ENCODE measurements at places on chromosomes 16 and 17.

- no peaks in the 10 kb centered on the region for H3K27me3 ChIP-seq
- no peaks in the 10 kb centered on the region for H3K4me1 ChIP-seq
- no peak overlapping the region for H3K27ac ChIP-seq
- no peak overlapping the region for H3K4me3 ChIP-seq
- H3K36me3 ChIP-seq: no peaks in the 10 kb centered on the region
These were observed 215.8 kb upstream of the NLRP1 start for GRCh38 chr17:5800131-5800530.

GRCh38 chr17:58694302-58694701, 1.9 kb downstream of the RAD51C start:
- no peaks in the 10 kb centered on the region for H3K27me3 ChIP-seq
- DNase-seq: no peak
- H3K36me3 ChIP-seq: no peaks in the 10 kb centered on the region
- H3K27ac ChIP-seq: no peak overlapping the region
- H3K4me3 ChIP-seq: no peak overlapping the region
- no peaks in the 10 kb centered on the region for H3K4me1 ChIP-seq

- no peak overlapping the region for H3K27ac ChIP-seq
- no peak for DNase-seq
- H3K4me3 ChIP-seq: no peak overlapping the region
- no peaks in the 10 kb centered on the region for H3K36me3 ChIP-seq
- no peaks in the 10 kb centered on the region for H3K4me1 ChIP-seq
These were observed 4.7 kb downstream of the SLC47A1 start for GRCh38 chr17:19538095-19539039.

- DNase-seq: no peak
- H3K4me1 ChIP-seq: no peaks in the 10 kb centered on the region
- no peaks in the 10 kb centered on the region for H3K36me3 ChIP-seq
- no peak overlapping the region for H3K4me3 ChIP-seq
- H3K27me3 ChIP-seq: no peaks in the 10 kb centered on the region
These were observed 5.4 kb upstream of the AANAT start for GRCh38 chr17:76461765-76462555.

GRCh38 chr16:86383488-86384262, 126.7 kb upstream of the FOXF1 start:
- H3K27me3 ChIP-seq: peaks cover 61% of the 10 kb centered on the region
- H3K4me3 ChIP-seq: no peak overlapping the region
- no peaks in the 10 kb centered on the region for H3K36me3 ChIP-seq
- H3K27ac ChIP-seq: no peak overlapping the region
- no peaks in the 10 kb centered on the region for H3K4me1 ChIP-seq
- no peak for DNase-seq

GRCh38 chr16:62137996-62138395, 101.8 kb upstream of the CDH8 start:
- H3K4me3 ChIP-seq: no peak overlapping the region
- DNase-seq: no peak
- no peak overlapping the region for H3K27ac ChIP-seq
- no peaks in the 10 kb centered on the region for H3K36me3 ChIP-seq
- no peaks in the 10 kb centered on the region for H3K27me3 ChIP-seq

DNA sequence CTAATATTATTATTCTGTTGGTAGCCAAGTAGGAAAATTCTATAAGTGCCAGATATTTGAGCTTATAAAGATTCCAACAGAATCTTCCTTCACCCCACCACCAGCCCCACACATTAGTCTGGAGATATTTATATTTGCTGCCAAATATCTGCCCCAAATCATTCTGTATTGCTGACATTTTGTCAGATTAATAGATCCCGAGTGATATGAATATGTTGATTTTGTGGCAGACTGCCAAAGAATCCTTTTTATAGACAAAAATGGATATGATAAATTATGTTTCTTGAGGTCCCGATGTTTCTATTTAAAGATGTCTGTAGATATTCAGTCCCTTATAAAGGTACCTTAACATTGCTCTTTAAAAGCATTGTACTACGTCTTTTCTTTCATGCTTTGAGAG, 162.2 kb upstream of the KCNJ16 start:
- peak overlapping the region; percentile 32 for H3K27ac ChIP-seq
- DNase-seq: no peak
- no peaks in the 10 kb centered on the region for H3K27me3 ChIP-seq

DNA sequence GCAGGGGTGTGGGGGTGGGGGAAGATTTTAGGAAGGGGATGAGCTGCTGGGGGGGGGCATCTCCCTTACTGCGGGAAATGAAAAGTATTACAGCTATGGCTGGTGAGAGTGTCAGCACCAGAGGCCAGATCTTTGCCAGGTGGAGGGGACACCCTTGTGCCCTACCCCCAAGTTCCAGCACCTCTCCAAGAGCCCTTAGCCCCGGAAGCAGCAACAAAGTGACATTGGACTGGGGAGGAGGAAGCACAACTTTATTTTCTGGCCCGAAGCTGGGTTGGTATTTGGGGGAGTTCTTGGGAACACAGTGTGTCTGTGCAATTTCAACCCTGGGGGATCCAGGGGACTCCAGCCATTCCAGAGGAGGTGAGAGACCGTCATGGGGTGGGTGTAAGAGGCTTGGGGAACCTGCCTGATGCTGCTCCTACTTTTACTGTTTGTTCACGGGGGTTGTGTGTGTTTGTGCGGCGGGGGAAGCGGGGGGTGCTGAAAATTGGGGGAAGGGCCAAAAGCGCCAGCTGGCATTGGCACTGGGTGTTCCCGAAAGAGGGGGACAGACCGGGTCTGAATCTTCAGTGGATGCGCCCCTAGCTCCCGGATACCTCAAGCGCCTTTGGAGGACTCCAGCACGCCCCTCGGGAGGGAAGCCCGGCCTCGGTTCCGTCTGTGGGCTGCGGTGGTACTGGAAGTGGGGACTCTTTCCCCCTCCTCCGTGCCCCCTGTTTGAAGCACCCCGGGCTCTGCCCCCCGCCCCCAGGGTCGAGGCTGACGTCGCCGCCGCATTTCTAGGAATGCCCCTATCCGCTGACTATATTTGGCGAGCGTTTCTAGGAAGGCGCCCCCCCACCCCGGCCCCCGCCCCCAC, 230.3 kb downstream of the MRTFB start:
- no peak for DNase-seq
- H3K27me3 ChIP-seq: no peaks in the 10 kb centered on the region
- H3K36me3 ChIP-seq: no peaks in the 10 kb centered on the region
- no peaks in the 10 kb centered on the region for H3K4me1 ChIP-seq
- H3K27ac ChIP-seq: peak overlapping the region; percentile 61
- peak overlapping the region; percentile 91 for H3K4me3 ChIP-seq

DNA sequence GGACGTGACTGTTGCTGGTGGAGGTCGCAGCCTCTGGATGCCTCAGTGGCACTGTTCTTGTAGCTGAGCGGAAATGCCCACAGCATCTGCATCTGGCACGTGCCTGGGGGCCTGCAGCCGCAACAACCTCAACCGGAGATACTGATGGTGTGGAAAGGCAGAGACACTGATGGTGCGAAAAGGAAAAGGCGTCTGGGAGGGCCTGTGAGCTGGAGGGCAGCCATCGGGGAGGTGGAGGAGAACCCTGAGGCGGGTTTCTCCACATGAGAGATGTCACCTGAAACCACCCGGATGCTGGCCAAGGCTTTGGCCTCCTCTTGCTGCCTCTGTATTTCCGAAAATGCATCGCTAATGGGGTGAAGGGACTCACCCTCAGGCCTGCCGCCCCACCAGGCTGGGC, 284.8 kb upstream of the WSB1 start:
- no peak for DNase-seq
- H3K4me3 ChIP-seq: no peak overlapping the region
- H3K27me3 ChIP-seq: no peaks in the 10 kb centered on the region
- no peaks in the 10 kb centered on the region for H3K36me3 ChIP-seq

GRCh38 chr16:14164916-14165662, 94.0 kb downstream of the MRTFB start:
- H3K4me1 ChIP-seq: no peaks in the 10 kb centered on the region
- H3K36me3 ChIP-seq: no peaks in the 10 kb centered on the region
- H3K4me3 ChIP-seq: no peak overlapping the region

- no peaks in the 10 kb centered on the region for H3K36me3 ChIP-seq
- no peak overlapping the region for H3K27ac ChIP-seq
- no peak for DNase-seq
- no peaks in the 10 kb centered on the region for H3K4me1 ChIP-seq
These were observed 977 bp downstream of the NAGPA start for GRCh38 chr16:5032748-5033167.

Measured in breast epithelium (tissue), 4 donors.